ENCODE measurements at places on chromosomes 6 and 20. TPM values are rescaled to one million over a fixed set of nuclear protein-coding genes. Genes with fewer than 3 reads are reported as not detected.

DNA sequence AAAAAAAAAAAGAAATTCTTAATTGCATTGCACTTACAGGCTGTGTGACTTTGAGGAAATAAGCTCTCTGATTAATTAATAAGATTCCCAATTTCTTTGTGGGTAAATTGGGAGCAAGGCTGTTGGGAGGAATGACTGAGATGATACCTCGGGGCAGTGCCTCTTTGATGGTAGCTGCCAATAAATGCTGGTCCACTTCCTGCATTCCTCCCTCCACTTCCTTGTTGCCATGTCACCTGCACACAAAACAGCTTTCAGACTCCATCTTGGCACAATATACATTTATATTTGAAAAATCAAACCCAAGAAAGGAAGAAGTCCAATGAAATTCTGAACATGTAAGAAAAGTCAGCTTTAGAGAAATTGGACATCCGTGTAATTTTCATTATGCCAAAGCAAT lies 45.1 kb downstream of the MTHFD1L start:
- no peak for DNase-seq

- no peak for DNase-seq
These were observed 1.8 kb upstream of the NDUFAF4 start for GRCh38 chr6:96899451-96899998.

MUC22 gene
- total RNA-seq = not detected

- no peak for DNase-seq
These were observed 49.8 kb downstream of the HNF4A start for GRCh38 chr20:44405257-44405656.

- DNase-seq = no peak
These were observed 26.6 kb downstream of the FRMD1 start for GRCh38 chr6:168052291-168052891.

- no peak for DNase-seq
These were observed 31.9 kb upstream of the THEMIS start for GRCh38 chr6:127932708-127933107.

RHAG gene
- total RNA-seq = 0.97 TPM

OPRM1 gene
- not detected for total RNA-seq

PROKR2 gene
- total RNA-seq = not detected

DNA sequence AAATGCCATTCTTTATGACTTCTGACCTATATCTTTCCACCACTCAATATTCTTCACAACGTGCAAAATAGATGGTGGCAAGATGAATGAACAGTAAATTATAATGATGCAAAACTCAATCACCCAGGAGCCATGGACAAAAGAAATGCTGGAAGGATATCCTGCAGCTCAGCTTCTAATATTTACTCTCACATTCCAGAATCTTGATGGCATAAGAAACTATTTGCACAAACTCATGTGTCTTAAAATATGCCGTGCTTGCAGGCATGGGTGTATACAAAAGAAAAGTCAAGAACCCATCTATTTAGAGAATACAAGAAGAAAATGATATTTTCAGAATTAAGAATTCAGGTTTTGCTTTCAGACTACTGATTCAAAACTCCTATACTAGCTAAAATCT lies 217.8 kb downstream of the SLC35F1 start:
- DNase-seq = no peak
